ENCODE measurements at places on chromosomes 13 and 19.

- peak; percentile 82 for DNase-seq
Measured at GRCh38 chr13:101624210-101624922, 171.9 kb downstream of the ITGBL1 start.

- peak; percentile 60 for DNase-seq
Measured at GRCh38 chr13:72726726-72727416, 558 bp downstream of the MZT1 start.

- no peak for DNase-seq
Measured at GRCh38 chr13:35252536-35253205, 223.8 kb downstream of the MAB21L1 start.

DNA sequence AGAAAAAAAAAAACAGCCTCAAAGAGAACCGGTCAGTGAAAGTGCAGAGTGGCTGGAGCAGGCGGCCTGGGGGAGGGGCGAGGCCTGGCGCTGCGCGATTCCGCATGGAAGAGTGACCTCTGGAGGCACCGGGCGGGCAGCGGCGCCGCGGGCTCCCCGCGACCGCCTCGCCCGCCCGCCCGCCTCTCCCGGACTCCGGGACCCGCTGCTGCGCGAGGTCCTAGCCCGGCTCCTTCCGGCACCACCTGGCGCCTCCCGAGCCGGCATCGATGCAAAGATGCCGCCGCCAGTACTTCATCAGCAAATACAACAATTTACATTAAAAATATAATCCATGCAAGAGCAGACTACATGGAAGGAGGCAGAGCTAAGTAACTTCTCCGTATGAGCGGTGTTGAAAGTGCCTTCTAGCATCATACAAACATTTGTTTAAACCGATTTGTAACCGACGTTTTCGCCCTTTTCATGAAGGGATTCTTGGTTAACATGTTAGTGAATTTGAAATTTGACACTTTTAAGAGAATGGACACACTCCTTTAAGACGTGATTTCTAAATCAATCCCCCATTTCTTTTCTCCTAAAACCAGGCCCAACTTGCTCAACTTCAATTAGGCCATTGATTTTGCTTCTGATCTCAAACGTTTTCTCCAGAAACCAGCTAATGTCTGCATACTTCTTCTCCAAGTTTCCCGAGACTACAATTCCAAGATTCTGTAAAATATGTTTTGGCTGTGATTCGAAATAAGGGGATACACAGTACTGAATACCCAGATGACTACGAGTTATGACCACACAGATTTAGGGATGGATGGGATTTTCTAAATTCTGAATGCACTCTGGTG is 2.1 kb downstream of the EFNB2 start:
- peak; percentile 72 for DNase-seq

- DNase-seq = no peak
Measured at GRCh38 chr13:40194224-40194806, 472.1 kb downstream of the FOXO1 start.

Data from NCI-H345 (cell line).